ENCODE measurements at places on chromosomes 1 and 21. TPM values are rescaled to one million over a fixed set of nuclear protein-coding genes. Genes with fewer than 3 reads are reported as not detected.

The RNF223 gene
- total RNA-seq = not detected

GRCh38 chr1:44327679-44328491 lies 27.2 kb downstream of the ERI3 start:
- DNase-seq = peak; percentile 95

DNA sequence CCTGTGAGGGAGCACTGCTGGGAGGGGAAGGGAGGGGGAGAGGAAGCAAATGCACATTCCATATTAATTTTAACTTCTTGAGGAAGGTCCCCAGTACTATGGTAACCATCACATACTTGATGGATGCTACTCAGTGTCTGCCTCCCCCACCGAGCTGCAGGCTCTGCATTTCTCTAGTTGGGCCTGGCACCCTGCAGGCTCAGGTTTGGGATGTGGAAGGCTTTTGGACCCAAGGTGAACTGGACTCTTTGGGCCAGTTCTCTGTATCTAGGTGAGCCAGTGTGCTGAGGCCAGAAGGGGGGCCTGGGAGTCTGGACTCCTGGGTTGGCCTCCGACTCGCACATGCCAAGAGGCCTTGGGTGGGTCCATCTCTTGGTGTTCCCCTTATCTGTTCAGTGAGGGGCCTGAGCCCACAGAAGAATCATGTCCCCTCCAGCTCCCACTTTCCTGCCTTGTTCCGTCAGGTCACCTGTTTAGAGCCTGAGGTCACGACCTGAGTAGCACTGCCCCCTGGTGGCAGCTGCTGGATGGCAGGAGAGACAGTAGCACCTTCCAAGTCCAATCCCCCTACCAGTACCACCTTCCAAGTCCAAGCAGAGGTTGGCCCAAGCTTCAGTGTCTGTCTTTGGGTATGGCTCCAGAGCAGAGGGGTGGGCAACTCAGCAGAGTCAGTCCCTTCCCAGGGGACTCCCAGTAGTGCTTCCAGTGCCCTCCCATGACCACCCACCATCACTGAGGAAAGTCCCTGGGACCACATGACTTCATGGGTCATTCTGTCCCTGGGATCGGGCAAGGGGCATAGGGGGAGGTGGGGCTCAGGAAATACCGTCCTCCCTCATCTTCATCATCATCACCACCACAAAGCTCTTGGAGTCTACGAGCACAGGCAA lies 241.8 kb downstream of the TRABD2B start:
- DNase-seq = no peak

DNA sequence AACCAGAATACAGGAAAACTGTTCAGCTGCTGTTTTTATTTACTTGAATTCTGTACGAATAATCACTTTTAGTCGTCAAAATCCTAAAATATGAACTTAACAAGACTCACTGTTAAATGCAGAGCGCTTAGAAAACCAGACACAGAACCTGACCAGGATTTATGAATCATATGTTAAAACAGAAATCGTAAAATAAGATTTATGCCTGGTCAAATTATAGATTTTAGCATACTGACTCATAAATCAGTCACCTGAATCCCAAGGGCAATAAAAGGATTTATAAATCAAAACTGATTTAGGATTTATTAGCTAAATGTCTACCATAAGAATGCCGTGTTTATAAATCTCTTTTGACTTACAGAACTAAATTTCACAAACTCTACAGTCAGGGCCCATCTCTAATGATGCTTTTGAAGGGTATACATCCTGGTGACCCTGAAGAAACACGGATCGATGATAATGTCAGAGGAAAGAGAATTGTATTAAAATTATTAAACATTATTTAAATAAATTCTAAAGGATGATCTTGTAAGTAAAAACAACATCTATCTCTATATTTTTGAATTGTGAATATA lies 28.8 kb downstream of the CYYR1 start:
- no peak for DNase-seq

The DLGAP3 gene
- not detected for total RNA-seq

- no peak for DNase-seq
These were observed 71.4 kb downstream of the CC2D1B start for GRCh38 chr1:52294580-52294979.

DNA sequence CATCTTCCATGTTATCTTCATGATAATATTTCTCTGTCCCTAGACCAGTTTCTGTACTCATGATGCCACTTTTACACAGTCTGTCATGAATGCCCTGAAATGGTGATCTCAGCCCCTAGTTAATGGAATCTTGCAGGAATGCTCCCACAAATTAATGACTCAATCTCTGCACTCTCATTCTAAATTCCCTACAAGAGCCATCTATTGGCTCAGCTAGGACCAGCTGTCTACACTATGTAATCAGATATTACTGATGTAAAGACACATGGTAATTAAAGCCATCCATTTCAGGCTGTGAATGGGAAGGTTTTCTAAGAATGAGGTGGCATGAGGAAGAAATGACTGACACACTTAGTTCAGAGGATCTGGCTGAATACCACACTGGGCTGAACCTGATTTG lies 199.1 kb upstream of the KCND3 start:
- no peak for DNase-seq

- DNase-seq = no peak
These were observed 15.2 kb downstream of the RPAP2 start for GRCh38 chr1:92314024-92314423.

DNA sequence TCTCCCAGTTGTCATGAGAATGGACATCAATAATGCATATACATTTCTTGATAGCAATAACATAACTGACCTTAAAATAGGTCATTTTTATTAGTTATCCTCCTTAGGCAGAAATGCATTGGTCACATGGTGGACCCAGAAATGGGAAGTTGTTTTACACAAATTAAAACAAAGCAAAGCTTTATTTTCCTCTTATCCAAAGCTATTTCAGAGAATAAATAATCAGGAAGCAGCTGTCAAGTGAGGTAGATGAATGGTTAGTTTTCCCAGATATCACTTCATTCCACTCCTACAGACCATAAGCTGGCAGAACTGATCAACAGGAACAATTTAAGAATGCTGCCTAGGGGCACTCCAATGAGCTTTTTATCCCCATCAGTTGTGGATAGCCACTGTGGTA lies 16.0 kb upstream of the OLIG1 start:
- no peak for DNase-seq

GRCh38 chr21:35562876-35563275 lies 497.4 kb downstream of the SETD4 start:
- no peak for DNase-seq
